ENCODE measurements at places on chromosomes 2 and 18.

DNA sequence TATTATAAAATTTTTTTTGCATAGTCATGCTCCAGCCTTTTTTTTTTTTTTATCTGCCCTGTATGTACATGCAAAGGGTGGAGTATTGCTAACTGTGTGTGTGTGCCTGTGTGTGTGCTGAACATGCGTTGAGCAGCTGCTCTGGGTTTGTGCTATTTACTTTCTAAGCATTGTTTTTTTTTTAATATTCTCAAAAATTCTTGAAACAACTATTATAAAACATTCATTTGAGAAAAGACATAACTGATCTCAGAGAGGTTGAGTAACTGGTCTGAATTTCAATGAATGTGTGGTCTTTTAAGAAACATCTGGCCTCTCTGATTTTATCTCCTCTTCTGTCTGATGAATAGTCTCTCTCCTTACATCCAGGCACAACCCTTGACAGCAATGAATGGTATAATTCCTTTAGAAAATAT lies 366.0 kb upstream of the SLC14A2 start:
- no peak for DNase-seq

- no peak for DNase-seq
Measured at GRCh38 chr2:230951396-230951795, 26.4 kb upstream of the GPR55 start.

GRCh38 chr18:27314996-27315395 lies 129.9 kb upstream of the CHST9 start:
- no peak for DNase-seq

DNA sequence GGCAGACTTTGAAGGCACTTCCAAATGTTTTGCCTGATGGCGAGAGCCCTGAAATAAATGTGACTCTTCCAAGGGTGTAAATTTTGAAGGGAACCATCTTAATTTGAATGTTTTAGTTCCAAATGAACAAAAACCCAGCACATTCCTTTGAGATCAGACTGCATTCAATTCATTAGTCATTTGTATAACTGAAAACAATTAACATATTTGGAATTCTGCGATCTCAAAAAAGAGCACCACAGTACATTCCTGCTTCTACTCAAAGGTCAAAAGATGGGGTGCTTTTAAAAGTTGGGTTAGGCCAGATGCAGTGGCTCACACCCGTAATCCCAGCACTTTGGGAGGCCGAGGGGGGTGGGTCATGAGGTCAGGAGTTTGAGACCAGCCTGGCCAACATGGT lies 38.2 kb upstream of the CHRNA1 start:
- no peak for DNase-seq

DNA sequence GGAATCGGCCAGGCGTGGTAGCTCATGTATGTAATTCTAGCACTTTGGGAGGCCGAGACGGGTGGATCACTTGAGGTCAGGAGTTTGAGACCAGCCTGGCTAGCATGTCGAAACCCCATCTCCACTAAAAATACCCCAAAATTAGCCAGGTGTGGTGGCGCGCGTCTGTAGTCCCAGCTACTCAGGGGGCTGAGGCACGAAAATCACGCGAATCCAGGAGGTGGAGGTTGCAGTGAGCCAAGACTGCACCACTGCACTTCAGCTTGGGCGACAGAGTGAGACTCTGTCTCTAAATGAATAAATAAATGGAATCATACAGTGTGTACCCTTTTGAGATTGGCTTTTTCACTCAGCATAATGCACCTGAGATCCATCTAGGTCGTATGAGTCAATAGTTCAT lies 19.4 kb upstream of the TTC39C start:
- no peak for DNase-seq
